ENCODE measurements at places on chromosomes 2 and 18.

DNA sequence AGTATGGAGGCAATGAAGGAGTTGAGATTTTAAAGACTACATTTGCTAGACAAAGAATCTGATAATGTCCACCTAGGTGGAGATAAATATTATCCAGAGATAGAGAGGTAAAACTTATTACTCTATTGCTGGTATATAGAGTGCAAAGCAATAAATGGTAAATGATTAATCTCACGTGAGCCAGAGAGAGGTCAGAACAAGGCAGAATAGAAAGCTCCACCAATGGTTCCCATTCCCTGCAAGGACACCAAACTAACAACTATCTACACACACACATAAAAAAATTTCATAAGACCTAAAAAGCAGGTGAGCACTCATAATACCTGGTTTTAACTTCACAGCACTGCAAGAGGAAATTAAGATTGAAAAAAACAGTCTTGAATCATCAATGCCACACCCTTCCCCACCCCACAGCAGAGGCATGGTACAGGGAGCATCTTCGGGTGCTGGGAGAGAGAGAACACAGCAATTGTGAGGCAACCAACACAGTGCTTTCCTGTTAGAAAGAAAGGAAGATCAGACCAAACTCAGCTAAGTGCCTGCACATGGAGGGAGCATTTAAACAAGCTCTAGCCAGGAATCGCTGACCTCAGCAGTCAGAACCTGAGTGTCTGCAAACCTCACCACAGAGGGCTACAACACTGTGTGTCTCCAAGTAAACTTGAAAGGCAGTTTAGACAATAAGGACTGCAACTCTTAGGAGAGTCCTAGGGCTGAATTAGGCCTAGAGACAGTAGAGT is 1432.6 kb upstream of the TMEFF2 start:
- no peak for DNase-seq

GRCh38 chr18:8455661-8456614 is 153.3 kb upstream of the RAB12 start:
- DNase-seq = no peak

DNA sequence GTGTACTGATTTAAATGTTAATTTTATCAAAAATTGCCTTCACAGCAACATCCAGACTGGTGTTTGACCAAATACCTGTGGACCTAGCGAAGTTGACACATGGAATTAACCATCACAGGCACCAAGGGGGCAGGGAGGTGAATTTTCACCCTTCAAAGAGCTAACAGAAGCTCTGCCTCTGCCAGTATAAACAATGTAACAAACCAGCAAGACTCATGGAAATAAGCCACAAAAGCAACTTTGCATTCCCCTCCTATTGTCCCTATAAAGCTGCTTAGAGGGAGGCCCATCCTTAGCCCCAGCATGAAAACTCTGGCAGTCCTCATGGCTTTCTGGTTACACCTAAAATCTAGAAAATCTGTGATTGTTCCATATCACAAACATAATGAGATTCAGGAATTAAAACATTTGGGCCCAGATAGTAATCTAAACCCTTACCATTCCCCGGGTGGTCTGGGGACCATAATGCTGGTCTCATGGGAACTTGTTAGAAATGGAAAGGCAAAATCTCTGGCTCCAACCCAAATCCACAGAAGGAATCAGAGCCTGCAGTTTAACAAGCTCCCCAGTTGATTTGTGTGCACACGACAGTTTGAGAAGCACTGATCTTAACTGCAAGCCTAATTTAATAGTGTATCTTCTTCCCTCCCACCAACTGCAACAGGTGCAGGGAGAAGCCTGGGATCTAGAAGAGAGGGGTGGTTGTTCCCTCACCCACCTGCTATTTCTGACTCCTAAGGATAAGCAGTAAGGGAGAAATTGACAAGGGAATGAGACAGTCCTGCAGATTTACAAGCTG is 23.1 kb downstream of the SERPINB11 start:
- no peak for DNase-seq

DNA sequence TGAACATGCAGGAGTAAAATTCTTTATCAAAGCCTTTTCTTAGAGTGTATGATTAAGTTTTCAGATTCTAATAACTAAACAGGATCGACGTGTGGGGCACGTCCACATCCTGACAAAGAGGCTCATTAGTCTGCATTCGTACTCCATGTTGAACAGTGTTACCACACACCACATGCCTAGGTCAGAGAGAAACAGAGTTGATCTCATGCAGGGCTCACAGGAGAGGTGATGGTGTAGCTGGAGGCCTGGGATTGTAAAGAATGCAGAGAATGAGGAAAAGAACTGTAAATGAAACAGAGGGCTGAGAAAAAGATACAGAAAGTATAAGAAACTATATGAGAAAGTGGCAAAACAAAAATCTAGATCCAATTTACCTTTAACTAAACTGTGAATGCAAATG is 632.5 kb downstream of the BCL11A start:
- no peak for DNase-seq

- DNase-seq = no peak
These were observed 310.7 kb downstream of the CLIP4 start for GRCh38 chr2:29425866-29426265.

- no peak for DNase-seq
These were observed 429.1 kb downstream of the NRXN1 start for GRCh38 chr2:50602636-50603327.

DNA sequence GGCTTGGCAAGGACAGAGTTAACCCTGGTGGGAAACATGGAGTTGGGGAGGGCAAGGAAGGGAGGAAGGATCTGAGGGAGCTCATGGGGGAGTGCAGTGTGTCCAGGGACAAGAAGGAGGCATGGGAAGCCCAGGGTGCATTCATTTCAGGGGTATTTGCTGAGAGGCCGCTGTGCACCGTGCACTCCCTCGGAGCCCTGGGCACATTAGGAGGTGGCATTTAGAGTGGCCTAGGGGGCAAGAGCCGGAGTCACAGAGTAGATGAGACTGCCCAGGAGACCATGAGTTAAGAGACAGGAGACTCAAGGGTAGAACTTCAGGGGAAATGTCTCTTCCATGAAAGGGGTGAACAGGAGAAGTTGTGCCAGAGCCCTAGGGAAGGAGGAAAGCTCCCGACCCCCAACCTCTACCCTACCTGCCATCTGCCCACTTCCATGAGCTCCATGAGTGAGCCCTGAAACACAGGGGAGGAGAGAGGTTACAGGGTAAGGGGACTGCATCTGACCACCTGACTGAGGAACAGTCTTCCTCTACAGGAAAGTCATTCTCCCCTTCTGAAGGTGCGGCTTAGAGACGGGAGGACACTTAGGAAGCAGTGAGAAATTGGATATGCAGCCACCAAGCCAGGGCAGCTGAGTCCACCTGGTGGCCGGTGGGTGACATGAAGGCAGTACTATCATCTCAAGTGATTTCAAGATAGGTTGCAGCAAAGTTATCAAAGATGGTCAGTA is 58.5 kb upstream of the COPS8 start:
- peak; percentile 74 for DNase-seq

DNA sequence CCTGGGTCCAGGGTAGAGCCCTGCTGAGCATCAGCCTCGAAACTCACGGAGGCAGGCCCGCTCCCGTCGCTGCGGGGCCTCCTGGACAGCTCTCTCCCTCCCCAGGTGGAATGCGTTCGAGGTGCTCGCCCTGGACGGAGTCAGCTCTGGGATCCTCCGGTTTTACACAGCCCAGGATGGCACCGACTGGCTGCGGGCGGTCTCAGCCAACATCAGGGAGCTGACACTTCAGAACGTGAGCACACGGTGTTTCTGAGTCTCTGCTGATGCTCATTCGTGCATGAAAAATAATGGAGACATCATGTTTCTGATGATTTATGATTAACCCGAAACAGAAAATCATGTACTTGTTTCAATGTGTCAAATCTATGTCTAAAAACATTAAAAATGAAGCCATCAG is 175.5 kb upstream of the TPO start:
- DNase-seq = no peak

GRCh38 chr2:64101141-64101591 is 43.1 kb downstream of the PELI1 start:
- no peak for DNase-seq

DNA sequence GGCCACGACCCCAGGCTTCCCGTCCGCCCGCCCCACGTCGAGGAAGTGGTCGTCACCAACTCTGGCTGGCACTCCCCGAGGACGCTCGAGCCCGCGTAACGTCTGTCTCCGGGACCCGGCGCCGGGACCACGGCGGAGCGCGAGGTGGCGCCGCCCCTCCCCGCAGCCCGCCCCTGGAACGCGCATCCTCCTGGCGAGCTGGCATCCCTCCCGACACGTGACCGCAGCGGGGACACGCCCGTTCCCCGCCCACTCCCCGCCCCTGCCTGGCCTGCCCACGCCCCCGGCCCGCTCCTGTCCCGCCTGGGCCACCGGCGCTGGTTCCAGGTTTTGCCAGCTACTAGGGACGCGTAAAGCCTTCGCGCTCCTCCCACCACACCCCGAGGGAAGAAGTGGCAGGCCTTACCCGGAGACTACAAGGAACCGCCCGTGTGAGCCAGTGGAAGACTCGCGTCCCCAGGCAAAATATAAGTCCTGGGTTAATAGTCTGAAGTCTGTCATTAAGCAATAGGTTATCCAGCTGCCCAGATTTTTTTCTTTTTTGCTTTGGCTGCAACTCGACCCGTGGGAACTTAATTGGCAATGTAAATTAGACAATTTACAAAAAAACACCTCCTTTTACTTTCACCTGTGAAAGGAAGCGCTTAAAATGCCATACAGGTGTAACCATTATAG is at the start of gene OSBPL1A:
Gene OSBPL1A, minus strand, starts transcription at position 131 of the 675 bp plus-strand sequence. CDS start 20,291 bp downstream, outside the sequence.
- DNase-seq = peak; percentile 98

DNA sequence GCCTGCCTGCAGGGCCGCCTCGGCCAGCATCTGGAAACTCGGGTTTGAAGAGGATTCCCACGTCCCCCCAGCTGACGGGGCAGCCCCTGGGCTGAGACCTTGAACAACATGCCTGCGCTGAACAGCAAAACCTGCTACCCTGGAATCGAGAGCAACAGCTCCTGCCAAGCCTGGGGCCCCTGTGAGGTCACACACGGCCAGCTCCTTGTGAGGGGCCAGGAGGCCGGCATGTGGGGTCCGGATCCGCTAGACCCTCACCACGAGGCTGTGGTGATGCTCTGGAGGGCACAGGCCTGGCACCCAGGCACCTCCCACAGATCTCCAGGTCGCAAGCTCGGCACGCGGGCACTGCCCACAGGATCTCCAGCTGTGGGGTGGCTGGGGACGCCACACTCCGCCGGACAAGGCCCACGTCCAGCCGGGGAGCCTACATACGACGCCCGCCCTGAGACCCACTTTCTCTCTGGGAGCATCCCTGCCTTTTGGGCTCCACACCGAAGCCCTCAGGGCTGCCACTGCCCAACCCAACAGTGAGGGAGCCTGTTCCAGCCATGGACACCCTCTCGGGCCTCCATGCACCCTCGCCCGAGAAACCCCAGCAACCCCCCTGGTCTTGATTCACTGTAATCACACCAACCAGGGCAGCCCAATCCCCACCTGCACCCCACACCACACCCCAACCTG is 34.1 kb downstream of the SLC66A2 start:
- DNase-seq = no peak

- peak; percentile 48 for DNase-seq
These were observed 2.3 kb downstream of the ARL4C start for GRCh38 chr2:234494361-234495250.

All from H7 (cell line).